Natural killer cell (primary cell): ENCODE measurements at places on chromosomes 13 and 19. TPM values are rescaled to one million over a fixed set of nuclear protein-coding genes. Genes with fewer than 3 reads are reported as not detected.

NECTIN2 gene
- 2.7 TPM for total RNA-seq

- H3K4me3 ChIP-seq, result no peak overlapping the region
- H3K27ac ChIP-seq, result no peak overlapping the region
- no peaks in the 10 kb centered on the region for H3K4me1 ChIP-seq
Measured at GRCh38 chr13:104586051-104586746, 1520.0 kb upstream of the SLC10A2 start.

DNA sequence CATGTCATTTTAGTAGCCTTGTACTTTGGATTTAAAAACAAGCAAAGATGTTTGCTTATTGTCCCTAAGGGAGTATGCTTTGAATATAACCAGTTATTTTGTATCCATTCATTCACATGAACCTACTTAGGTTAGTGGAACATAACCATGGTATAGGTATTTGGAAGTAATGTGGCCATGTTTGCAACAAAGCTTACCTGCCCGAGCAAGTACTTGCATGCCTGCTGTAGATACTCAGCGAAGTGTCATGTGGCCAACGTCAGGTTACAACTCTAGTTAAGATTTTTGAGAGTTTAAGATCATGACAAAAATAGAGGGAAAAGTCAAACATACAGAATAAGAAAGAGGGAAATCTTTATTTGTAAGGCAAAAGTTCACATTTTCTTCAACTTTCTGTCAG lies 57.2 kb downstream of the COG6 start:
- H3K4me1 ChIP-seq, result no peaks in the 10 kb centered on the region
- H3K27ac ChIP-seq, result no peak overlapping the region
- DNase-seq, result no peak
- no peak overlapping the region for H3K4me3 ChIP-seq

DNA sequence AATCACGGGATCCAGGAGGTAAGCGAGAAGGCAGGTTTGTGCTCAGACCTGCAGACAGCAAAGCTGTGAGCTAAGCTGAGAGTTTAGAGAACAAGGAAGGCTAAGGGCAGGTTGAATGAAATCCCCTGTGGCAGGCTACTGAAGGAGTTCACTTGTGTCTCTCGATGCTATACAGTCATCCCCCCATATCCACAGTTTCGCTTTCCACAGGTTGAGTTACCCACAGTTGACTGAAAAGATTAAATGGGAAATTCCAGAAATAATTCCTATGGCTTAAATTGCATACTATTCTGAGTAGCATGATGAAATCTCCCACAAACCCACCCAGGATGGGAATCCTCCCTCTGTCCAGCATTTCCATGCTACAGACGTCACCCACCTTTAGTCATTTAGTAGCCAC lies 49.6 kb downstream of the ABCC4 start:
- H3K36me3 ChIP-seq, result no peaks in the 10 kb centered on the region
- no peak overlapping the region for H3K4me3 ChIP-seq
- DNase-seq, result no peak
- H3K27me3 ChIP-seq, result no peaks in the 10 kb centered on the region
- H3K27ac ChIP-seq, result no peak overlapping the region
- no peaks in the 10 kb centered on the region for H3K4me1 ChIP-seq

GRCh38 chr19:3879656-3880055 lies 829 bp upstream of the ATCAY start:
- no peak for DNase-seq
- peaks cover 14% of the 10 kb centered on the region for H3K4me1 ChIP-seq
- H3K27me3 ChIP-seq, result peaks cover 36% of the 10 kb centered on the region
- no peak overlapping the region for H3K27ac ChIP-seq

DNA sequence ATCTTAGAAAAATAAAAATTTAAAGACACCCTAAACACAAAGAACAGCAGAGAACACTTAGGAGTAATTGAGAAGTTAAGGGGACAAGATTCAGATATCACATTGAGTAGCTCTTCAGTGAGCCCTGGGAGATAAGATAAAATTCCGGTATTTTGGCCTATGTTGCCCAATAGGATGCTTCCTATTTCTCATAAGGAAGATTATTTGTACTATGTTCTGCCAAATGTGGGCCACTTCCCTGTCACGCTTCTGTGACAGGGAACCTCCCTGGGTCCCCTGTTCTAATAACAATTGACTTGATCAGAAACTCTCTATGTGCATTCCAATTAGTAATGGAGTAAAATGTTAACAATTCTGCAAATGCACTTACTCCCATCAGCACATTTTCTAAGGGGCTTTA lies 310.7 kb downstream of the MYO16 start:
- H3K27me3 ChIP-seq, result no peaks in the 10 kb centered on the region
- H3K4me1 ChIP-seq, result no peaks in the 10 kb centered on the region
- H3K36me3 ChIP-seq, result no peaks in the 10 kb centered on the region
- no peak overlapping the region for H3K27ac ChIP-seq
- DNase-seq, result no peak

DNA sequence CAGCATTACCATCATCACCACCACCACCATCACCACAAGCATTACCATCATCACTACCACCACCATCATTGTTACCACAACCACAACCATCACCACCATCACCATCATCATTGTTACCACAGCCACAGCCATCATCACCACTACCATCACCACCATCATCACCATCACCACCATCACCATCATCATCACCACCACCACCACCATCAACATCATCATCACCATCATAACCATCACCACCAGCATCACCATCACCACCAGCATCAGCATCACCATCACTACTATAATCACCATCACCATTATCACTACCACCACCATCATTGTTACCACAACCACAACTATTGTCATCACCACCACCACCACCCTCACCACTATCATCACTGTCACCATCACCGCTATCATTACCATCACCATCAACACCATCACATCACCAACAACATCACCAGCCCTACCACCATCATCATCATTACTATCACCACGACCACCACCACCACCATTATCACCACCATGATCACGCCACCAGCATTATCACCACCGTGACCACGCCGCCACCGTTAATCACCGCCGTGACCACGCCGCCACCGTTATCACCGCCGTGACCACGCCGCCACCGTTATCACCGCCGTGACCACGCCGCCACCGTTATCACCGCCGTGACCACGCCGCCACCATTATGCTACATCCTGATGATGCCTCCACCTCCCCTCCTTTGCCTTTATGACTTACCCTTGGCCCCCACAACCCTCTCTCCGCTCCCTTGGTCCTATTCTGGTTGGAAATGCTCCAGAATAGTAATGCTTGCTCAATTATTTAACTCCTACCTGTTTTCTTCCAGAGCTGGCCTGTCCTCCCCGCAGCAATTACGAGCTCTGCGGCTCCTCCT lies 10.0 kb upstream of the FXYD3 start:
- no peak overlapping the region for H3K27ac ChIP-seq
- H3K36me3 ChIP-seq, result no peaks in the 10 kb centered on the region
- no peaks in the 10 kb centered on the region for H3K4me1 ChIP-seq
- H3K27me3 ChIP-seq, result no peaks in the 10 kb centered on the region
- no peak for DNase-seq

GRCh38 chr19:55058781-55059610 lies 4.0 kb downstream of the RDH13 start:
- no peak for DNase-seq
- H3K4me3 ChIP-seq, result no peak overlapping the region
- H3K27ac ChIP-seq, result no peak overlapping the region
- peaks cover 20% of the 10 kb centered on the region for H3K4me1 ChIP-seq
- peaks cover 24% of the 10 kb centered on the region for H3K36me3 ChIP-seq

- peaks cover 20% of the 10 kb centered on the region for H3K4me1 ChIP-seq
- H3K27ac ChIP-seq, result peak overlapping the region; percentile 62
- DNase-seq, result peak; percentile 54
- peak overlapping the region; percentile 83 for H3K4me3 ChIP-seq
- H3K27me3 ChIP-seq, result peaks cover 8% of the 10 kb centered on the region
Measured at GRCh38 chr19:42325896-42326771, 699 bp downstream of the MEGF8 start.

CD209 gene
- not detected for total RNA-seq

OVOL3 gene
- not detected for total RNA-seq

GRCh38 chr19:4794971-4795370 lies 3.4 kb downstream of the FEM1A start:
- H3K27me3 ChIP-seq, result no peaks in the 10 kb centered on the region
- no peak overlapping the region for H3K27ac ChIP-seq
- peaks cover 34% of the 10 kb centered on the region for H3K4me1 ChIP-seq
- no peak overlapping the region for H3K4me3 ChIP-seq

- DNase-seq, result no peak
- no peak overlapping the region for H3K27ac ChIP-seq
- H3K36me3 ChIP-seq, result no peaks in the 10 kb centered on the region
- H3K4me3 ChIP-seq, result no peak overlapping the region
- no peaks in the 10 kb centered on the region for H3K27me3 ChIP-seq
- no peaks in the 10 kb centered on the region for H3K4me1 ChIP-seq
Measured at GRCh38 chr13:52706081-52706480, 33.5 kb downstream of the CNMD start.

DNA sequence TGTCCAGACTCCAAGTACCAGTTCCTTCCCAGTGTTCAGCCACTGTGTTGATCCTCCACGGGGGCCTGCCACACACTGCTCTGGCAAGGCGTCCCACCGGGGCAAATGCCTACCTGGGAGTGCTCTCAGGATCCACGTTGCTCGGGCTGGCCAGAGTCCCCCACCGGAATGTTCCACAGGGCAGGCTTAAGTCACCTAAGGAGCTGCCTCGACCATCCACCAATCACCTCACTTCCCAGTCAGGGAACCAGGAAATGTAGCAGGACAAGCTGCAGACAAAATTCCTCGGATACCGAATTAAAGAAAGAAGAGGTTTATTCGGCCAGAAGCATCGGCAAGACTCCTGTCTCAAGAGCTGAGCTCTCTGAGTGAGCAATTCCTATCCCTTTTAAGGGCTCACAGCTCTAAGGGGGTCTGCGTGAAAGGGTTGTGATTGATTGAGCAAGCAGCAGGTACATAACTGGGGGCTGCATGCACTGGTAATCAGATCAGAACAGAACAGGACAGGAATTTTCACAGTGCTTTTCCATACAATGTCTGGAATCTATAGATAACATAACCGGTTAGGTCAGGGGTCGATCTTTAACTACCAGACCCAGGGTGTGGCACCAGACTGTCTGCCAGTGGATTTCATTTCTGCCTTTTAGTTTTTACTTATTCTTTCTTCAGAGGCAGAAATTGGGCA lies 56.9 kb upstream of the EDNRB start:
- no peak overlapping the region for H3K4me3 ChIP-seq
- H3K27me3 ChIP-seq, result no peaks in the 10 kb centered on the region
- no peaks in the 10 kb centered on the region for H3K36me3 ChIP-seq
- no peaks in the 10 kb centered on the region for H3K4me1 ChIP-seq
- H3K27ac ChIP-seq, result no peak overlapping the region

- DNase-seq, result peak; percentile 56
- peaks cover 48% of the 10 kb centered on the region for H3K4me1 ChIP-seq
- H3K4me3 ChIP-seq, result peak within 1 kb of the TSS; percentile 72
- no peaks in the 10 kb centered on the region for H3K36me3 ChIP-seq
- no peaks in the 10 kb centered on the region for H3K27me3 ChIP-seq
Measured at GRCh38 chr19:14432791-14433553, at the start of gene PKN1. Gene PKN1 (plus strand): TSS chr19:14433306. CDS start chr19:14433522, 216 bp downstream.

DNA sequence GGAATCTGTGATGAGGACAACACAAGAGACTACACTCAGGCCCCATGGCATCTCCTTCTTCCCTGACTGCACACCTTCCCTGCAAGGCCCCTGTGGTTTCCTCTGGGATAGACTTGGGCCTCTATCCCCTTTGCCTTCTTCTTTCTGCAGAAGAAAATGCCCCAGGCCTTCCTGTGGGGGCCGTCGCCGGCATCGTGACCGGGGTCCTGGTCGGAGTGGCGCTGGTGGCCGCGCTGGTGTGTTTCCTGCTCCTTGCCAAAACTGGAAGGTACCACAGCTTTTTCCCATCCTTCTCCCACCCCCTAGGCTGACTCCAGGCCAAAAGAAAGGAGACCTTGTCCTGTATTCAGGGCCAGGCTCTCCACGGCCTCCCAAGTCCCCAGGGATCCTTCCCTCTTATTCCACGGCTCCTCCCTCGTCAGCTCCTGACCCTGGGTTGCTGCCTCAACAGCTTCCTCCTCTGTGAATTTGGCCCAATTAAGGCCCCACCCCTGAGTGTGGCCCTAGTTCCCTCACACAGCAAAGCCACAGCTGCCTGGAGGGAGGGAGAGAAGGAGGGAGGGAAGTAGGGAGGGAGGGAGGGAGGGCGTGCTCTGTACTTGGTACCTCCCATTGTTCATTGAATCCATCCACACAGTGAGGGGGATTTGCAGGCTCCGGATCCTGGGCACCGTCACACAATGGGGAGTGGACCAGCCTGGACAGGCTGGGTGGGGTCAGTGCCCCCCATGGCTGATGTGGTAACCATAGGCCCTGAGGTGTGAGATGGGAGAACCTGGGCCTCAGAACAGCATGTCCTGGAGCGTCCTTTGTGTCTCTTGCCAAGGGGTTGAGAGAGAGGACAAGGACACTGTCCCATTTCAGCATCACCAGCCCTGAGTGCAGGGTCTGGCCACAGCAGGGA lies 12.5 kb downstream of the CEACAM3 start:
- H3K4me3 ChIP-seq, result no peak overlapping the region
- DNase-seq, result no peak
- peaks cover 21% of the 10 kb centered on the region for H3K4me1 ChIP-seq
- H3K27ac ChIP-seq, result no peak overlapping the region
- no peaks in the 10 kb centered on the region for H3K27me3 ChIP-seq

- H3K4me1 ChIP-seq, result peaks cover 7% of the 10 kb centered on the region
- H3K36me3 ChIP-seq, result no peaks in the 10 kb centered on the region
- no peak for DNase-seq
- H3K27ac ChIP-seq, result no peak overlapping the region
- no peaks in the 10 kb centered on the region for H3K27me3 ChIP-seq
Measured at GRCh38 chr13:74048756-74049155, 85.4 kb downstream of the KLF12 start.

GRCh38 chr19:16365300-16365996 lies 40.8 kb downstream of the KLF2 start:
- peak overlapping the region; percentile 94 for H3K27ac ChIP-seq
- H3K4me3 ChIP-seq, result no peak overlapping the region
- DNase-seq, result no peak
- H3K4me1 ChIP-seq, result peaks cover 87% of the 10 kb centered on the region
- H3K36me3 ChIP-seq, result no peaks in the 10 kb centered on the region
- no peaks in the 10 kb centered on the region for H3K27me3 ChIP-seq

MYPOP gene
- total RNA-seq, result 7.0 TPM

GRCh38 chr19:4913996-4914735 lies 4.9 kb downstream of the UHRF1 start:
- H3K36me3 ChIP-seq, result no peaks in the 10 kb centered on the region
- DNase-seq, result peak; percentile 73
- H3K27me3 ChIP-seq, result no peaks in the 10 kb centered on the region
- peak overlapping the region; percentile 59 for H3K4me3 ChIP-seq

VSTM2B gene
- not detected for total RNA-seq

GRCh38 chr13:113508521-113509254 lies 18.2 kb upstream of the DCUN1D2 start:
- H3K4me1 ChIP-seq, result no peaks in the 10 kb centered on the region
- peaks cover 22% of the 10 kb centered on the region for H3K36me3 ChIP-seq
- H3K27ac ChIP-seq, result no peak overlapping the region
- no peak overlapping the region for H3K4me3 ChIP-seq
- no peak for DNase-seq
- no peaks in the 10 kb centered on the region for H3K27me3 ChIP-seq

DNA sequence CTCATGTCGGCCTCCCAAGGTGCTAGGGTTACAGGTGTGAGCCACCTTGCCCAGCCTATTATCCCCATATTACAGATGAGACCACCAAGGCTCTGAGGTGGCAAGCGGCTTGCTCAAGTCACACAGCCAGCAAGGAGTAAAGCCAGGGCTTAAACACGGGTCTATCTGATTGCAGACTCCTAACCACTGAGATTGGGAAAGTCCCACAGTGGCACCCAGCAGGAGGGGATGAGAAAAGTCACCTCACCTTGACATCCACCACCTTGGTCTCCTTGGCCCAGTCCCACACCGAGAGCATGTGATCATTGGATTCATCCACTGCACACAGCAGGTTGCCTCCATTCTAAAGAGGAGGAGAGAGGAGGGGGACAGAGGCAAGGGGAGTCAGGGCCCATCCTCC lies 9.5 kb downstream of the EML2 start:
- no peaks in the 10 kb centered on the region for H3K27me3 ChIP-seq
- H3K27ac ChIP-seq, result no peak overlapping the region
- peaks cover 33% of the 10 kb centered on the region for H3K36me3 ChIP-seq
- no peaks in the 10 kb centered on the region for H3K4me1 ChIP-seq
- DNase-seq, result no peak
